ENCODE measurements at places on chromosomes 2 and 18.

- no peak for DNase-seq
Measured at GRCh38 chr18:72871091-72871490, 3.3 kb upstream of the NETO1 start.

- DNase-seq, result no peak
Measured at GRCh38 chr18:22311301-22311700, 106.4 kb downstream of the CTAGE1 start.

DNA sequence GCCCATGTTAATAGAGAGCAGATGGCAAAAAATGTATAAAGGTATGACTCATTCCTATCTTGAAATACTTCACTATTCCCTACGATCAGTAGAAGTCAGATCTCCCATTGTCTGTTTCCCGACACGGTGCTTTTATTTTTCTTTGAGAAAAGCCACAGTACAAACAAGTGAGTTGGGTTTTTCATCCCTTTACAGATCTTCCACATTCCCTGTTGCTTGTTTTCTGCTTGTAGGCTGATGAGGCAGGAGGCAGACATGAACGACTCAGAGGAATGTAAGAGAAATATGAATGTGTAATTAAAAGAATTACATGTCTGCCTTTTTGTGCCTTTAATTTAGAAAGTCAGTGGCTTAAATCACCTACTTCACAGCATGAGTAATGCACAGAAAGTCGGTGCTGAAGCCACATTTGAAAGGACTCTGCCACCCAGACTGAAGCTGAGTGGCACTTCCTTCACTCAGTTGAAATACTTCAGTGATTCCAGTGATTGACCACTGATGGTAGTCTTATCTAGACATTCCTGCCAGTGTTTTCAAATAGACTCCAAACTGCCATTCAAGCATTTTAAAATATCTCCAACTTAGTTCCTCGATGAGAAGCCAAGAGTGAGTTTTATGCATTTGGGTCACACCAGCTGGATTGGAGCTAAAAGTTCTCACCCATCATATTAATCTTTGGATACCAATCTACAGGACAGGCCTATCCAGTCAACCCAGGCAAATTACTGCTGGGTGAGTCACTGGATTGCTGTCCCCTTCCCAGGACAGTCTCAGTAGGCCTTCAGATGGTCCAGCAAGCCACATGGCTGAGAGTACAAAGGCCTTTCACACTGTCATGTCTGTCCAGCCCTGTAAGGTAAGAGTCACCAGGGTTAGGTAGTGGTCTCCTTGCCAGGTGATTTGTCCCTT is 79.0 kb downstream of the COLEC12 start:
- DNase-seq, result no peak

DNA sequence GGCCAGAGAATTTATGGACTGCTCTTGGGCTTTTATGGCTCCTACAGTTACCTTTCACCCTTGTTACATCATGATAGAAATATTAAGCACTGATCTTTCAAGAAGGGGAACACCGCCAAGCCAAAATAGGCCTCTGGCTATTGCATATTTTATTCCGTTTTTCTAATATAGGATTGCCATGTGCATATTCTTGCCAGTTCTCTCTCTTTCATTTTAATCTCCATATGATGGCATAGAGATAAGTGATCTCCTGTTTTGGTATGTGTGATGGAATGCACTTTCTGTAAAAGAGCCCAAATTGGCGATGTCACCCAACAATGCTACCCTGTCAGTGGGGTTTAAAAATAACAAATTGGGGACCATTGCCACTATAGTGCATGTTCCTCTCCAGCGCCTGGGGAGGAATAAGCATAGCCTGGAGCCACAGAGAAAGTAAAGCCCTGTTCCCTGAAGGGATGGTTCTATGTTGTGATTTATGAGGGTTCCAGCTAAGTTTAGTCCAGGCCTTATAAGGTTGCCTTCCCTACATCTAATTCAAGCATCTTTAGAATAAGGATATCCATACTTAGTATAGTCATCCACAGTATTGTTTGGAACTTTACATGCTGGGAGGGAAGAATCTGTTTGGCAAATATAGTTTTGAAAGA is 26.9 kb downstream of the CMPK2 start:
- DNase-seq, result no peak

GRCh38 chr2:38099099-38100028 is 23.4 kb upstream of the CYP1B1 start:
- DNase-seq, result no peak

GRCh38 chr2:161843936-161844335 is 219.7 kb downstream of the SLC4A10 start:
- DNase-seq, result no peak

DNA sequence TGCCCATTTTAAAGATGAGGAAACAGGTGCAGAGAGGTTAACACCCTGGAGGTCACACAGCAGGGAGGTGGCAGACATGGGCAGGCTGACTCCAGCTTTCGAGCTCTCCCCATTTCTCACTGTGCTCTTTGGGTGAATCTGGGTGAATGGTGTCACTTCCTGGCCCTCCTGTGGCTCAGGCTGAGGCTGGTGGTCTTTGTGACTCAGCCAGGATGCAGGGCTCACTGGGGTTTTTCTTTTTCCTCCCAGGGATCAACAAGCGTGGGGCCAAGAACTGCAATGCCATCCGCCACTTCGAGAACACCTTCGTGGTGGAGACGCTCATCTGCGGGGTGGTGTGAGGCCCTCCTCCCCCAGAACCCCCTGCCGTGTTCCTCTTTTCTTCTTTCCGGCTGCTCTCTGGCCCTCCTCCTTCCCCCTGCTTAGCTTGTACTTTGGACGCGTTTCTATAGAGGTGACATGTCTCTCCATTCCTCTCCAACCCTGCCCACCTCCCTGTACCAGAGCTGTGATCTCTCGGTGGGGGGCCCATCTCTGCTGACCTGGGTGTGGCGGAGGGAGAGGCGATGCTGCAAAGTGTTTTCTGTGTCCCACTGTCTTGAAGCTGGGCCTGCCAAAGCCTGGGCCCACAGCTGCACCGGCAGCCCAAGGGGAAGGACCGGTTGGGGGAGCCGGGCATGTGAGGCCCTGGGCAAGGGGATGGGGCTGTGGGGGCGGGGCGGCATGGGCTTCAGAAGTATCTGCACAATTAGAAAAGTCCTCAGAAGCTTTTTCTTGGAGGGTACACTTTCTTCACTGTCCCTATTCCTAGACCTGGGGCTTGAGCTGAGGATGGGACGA is 13.2 kb downstream of the ITM2C start:
- DNase-seq, result no peak

- no peak for DNase-seq
Measured at GRCh38 chr2:143505542-143505941, 376.3 kb downstream of the ARHGAP15 start.

DNA sequence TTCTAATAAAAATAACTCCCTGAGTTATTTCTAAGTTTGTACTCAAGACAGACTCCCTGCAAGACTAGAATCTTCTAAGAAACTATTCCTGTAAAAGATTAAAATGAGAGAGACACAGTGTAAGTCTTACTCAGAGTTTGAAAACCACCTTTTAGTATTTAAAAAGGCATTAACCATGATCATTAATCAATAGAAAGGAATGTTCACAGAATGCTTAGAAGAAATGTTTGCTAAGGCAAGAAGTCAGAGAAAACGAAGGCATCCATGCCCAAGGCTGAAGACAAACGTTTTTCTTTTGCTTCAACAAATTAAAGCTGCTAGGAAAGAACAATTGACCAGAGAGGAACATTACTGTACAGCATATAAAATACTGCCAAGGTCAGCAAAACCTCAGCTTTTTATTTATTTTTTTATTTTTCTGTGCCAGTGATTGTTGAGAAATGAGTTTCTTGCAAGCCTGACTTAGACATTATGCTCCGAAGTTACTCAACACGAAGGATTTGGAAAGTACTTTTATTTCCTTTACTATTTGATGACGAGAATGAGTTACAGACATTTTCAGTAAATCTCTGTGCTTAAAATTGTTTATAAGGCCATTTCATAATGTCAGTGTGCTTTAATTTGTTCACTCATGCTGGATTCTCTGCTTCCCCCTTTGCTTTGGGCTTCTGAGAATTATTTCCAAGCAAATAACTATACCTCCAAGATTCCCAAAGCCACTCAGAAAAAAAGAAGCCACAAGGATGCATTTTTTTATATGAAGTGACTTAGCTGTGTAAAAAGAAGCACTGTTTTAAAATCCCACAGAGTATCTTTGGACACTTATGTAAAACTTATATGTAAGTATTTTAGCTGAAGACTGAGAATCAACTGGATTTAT is 20.5 kb downstream of the RND3 start:
- no peak for DNase-seq

DNA sequence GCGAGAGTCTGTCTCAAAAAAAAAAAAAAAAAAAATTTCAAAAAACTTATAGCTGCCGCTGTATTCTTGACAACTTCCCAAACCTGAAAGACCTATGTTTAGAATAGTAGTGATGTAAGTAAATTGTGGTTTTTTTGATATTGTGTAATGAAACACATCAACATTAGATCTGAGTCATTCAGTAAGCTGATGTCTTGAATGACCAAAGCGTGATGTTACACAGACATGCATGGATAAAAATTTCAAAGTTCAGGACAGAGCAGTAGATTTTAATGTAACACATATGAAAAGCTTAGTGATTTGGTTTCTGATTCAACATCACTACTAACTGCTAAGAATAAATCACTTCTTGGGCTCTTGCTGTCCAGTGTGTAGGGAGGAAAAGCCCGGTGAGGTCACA is 69.3 kb upstream of the MEX3C start:
- DNase-seq, result no peak

GRCh38 chr18:76993573-76993972 is 139.0 kb downstream of the MBP start:
- DNase-seq, result no peak

DNA sequence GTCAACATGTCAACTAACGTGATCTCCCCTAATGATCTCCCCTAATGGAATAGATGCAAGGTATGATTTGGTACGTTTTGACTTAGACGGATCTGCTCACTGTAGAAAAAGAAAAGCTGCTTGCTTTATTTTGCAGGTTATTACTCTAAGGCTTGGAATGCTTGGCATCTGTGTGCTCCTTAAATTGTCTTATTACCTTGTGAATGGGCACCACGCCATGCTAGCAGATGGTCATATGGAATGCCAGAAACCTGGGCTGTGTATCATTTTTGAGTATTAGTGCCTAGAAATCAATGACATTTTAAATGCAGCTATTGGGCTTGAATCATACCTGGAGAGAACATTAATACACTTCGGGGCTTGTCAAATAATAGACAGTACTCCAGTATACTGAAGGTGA is 16.5 kb upstream of the FIGN start:
- DNase-seq, result no peak

DNA sequence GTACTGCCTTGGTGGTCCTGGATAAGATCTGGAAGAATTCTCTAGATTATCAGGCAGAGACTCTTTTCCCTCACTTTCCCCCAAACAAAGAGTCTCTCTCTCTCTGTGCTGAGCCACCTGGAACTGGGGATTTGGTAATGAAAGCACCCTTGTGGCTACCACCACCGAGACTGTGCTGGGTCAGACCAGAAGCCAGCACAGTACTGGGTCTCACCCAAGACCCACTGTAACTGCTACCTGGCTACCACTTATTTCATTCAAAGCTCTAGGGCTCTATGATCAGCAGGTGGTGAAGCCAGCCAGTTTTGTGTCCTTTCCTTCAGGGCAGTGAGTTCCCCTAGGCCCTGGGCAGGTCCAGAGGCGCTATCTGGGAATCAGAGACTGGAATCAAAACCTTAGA is 269.6 kb upstream of the CWC22 start:
- DNase-seq, result no peak

- no peak for DNase-seq
Measured at GRCh38 chr18:7896805-7897518, 329.8 kb downstream of the PTPRM start.

GRCh38 chr2:74876081-74876886 is 42.4 kb downstream of the HK2 start:
- peak; percentile 57 for DNase-seq

DNA sequence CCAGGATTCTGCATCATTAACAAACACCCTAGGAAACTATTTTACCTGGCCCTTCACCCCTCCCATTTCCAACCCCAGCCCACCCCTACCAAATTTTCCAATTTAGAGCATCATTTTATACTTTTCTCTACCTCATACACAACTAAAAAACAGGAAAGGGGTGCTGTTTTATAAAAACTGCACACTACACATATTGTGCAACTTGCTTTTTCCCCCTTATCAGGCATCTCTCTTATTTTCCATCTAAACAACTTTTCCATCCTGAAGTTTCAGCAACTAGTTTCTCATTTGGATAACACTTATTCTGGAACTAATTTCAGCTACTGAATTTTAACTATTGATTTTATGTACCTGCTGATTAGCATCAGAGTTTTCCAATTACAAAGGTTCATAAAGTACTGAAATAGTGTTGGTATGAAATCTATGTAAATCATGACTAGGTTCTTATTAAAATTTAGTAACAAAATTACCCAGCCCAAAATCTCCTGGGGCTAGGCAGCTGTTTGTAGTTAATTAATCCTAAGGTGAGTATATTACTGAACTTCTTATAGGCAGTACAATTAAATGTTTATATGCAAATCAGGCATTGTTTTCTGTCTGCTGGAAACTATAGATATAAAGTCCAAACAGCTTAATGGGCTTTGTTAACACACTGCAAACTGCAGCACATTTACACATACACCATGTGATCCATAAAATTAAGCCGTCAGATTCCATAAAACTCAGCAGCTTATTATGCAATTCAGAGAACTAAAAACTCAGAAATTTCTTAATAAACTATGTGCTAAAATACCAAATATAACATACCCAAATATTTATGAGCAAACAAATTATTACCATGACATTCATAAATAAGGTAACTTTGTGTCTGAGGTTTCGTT is 7.9 kb downstream of the SF3B1 start:
- no peak for DNase-seq

DNA sequence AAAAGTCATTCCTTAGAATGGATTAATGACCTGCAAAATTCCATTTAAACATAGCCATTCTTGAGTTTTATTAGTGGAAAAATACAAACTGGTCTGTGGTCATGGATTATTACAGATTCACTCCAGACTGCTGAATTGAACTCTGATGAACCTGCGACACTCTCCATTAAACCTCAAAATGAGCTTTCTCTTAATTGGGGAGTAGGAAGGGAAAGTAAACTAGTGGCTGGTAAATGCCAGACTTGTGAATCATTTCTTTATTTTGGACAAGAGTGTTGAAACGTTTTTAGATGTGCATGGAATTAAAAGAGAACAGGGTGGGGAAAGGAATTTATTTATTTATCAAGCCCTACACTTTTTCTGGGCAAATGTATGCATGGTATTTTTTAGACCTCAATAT is 321.2 kb upstream of the FANCL start:
- no peak for DNase-seq
